CD4-positive, alpha-beta T cell treated with Interleukin-4 for 4 hours (primary cell): ENCODE measurements at places on chromosomes 16 and 17.

DNA sequence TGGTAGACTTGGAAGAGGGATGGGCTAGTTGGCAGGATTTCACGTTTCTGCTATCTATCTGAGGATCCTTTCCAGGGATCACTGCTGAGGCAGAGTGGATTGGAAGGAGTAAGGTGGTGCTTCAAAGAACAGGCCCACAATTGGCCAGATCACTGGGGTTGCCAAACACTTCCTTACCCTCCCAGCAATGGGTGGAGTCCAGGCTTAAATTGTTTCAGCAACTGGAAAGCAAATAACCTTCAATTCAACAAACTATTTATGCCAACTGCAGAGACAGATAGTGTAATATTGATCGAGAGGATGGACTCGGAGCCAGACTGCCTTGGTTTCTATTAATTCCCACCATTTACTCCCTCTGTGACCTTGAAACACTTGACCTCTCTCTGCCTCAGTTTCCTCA lies 2.1 kb downstream of the ARRB2 start:
- DNase-seq = no peak

GRCh38 chr17:4543557-4544026 lies 11.6 kb downstream of the MYBBP1A start:
- DNase-seq = no peak

GRCh38 chr17:19311016-19311415 lies 51.5 kb downstream of the B9D1 start:
- no peak for DNase-seq

GRCh38 chr17:68296217-68297191 lies 5.2 kb downstream of the ARSG start:
- DNase-seq = peak; percentile 76

DNA sequence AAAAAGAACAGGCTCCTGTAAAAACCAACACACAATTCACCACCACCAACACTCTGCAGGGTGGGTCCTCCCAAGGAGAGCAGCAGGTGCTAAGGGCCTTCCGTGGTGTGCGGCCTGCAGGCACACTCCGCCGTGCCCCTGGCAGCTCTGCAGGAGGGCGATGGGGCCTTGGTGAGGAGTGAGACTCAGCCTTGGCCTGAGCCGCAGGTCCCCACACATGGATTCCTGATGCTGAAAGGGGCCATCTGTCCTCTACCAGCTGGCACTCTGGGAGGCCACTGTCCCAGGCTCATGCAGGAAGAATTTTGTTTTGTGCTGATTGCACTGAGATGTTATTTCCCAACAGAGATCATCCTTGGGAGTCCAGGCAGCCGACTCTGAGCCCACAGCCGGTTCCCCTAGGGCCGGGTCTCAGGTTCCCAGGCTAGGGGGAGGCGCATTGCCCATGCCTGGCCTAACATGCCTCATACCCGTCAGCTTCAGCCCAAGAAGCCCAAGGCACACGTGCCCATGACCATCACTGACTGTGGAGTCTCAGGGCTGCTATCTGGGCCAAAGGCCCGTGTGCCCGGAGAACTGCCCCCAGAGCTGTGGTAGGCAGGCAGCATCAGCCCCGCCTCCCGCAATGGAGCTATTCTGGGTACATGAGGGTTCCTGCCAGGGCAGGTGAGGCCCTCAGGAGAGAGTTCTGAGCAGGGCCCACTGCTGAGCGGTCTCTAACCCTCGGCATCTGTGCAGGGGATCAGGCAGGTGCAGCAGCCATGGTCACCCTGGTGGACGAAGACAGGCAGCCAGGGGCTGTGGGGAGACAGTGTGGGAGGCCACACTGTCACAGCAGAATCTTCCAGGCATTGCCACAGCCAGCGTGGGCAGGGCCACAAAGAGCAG lies 97.9 kb upstream of the ZNF469 start:
- DNase-seq = no peak

GRCh38 chr17:34299956-34300577 lies 14.5 kb downstream of the CCL11 start:
- no peak for DNase-seq

DNA sequence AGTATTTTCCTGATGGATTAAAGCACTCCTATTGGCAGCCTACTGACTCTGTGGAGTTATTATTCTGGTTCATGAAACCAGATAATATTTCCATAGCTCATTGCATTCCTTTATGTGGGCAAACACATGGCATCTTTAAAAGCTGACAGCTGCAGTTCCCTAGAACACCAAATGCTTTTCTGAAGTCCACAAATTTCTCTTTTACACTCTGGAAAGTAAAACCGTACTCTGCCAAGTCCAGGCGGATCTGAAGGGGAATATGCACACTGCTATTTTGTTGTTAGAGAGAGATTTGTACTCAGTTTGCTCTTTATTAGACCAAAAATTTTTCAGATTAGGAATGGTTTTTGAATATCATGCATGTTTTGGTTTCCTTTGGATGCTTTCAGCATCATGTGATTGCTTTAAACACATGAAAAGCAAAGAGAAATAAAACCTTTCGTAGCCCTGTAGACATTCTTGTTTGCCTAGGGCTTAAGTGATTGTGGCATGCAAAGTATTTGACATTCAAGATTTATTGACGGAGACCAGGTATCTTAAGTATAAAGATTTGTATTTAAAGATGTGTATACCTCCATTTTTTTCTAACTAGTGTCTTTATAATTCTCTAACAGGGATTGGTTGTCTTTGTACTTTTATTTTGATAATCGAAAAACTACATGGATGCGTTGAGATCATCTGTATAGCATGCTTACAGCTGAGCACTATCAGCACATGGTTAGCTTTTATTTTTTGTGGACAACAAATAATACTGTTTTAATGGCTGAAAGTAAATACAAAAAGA lies 19.5 kb downstream of the SEC14L1 start:
- no peak for DNase-seq

GRCh38 chr17:1186923-1187771 lies 7.4 kb upstream of the ABR start:
- DNase-seq = peak; percentile 72

GRCh38 chr16:85363881-85364280 lies 249.2 kb upstream of the GSE1 start:
- DNase-seq = no peak

DNA sequence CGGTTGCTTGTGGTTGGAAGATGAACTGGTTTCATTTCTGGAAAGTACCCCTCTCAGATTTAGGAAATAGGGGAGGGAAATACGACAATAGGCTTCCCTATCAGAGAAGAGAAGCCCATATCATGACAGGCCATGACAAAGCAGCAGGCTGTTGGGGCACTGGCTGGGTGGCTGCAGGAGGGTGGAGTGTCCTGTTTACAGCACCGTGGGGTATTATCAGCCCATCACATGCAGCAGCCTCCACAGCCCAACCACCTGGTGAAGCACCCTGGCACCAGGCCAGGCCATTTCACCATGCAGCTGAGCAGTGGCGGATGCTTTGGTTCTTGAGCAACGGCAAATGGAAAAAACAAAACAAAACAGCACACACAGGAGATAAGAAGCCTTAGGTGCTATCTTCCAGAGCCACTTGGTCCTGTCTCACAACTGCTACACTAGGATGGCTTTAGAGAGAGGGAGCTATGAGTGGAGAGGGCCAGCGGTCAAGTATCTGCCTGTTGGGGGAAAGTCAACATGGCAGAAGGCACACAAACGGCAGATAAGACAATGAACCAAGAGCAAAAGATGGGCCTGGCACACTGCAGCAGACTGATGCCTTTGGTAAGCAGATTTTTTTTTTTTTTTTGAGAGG lies 24.2 kb downstream of the FAM117A start:
- DNase-seq = peak; percentile 99

GRCh38 chr17:77508047-77508715 lies 367.4 kb downstream of the SEC14L1 start:
- no peak for DNase-seq

DNA sequence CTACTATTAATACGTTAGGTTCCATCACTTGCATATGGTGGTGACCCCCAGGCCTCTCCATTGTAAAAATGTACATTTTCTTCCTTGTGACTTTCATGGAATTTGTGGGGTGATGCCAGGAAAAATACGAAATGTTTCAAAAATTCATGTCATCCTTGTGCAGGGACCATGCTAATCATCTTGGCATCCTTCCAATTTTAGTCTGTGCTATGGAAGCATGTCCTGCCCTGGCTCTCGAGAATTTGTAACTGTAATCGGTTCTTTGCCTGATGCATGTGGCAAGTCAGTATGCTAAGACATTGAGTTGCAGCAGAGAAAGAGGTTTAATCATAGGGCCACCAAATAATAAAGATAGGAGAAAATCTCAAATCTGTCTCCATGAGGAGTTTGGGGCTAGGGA lies 14.3 kb upstream of the GINS3 start:
- no peak for DNase-seq

DNA sequence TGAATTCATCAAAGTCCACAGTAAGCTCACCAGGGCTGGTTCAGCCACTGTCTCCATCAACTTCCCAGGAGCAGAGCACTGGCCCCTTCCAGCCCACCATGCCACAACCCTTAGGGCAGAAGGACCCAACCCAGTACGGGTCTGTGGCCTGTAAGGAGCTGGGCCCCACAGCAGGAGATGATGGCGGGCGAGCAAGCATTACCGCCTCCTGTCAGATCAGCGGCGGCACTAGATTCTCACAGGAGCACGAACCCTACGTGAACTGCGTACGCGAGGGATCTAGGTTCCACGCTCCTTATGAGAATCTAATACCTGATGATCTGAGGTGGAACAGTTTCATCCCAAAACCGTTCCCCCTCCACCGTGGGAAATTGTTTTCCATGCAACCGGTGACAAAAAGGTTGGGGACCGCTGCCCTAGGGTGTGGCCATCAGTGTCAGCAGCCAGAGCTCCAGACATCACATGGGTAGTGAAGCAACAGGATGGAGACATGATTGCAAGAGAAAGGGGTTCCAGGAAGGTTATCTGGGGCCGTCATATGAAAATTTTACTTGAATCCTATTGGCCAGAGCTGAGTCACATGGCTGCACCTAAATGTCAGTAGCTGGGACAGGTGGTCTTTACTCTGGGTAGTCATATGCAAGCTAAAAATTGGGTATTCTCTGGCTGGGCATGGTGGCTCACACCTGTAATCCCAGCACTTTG lies 12.4 kb upstream of the SLC25A19 start:
- no peak for DNase-seq

GRCh38 chr16:19688396-19689024 lies 29.5 kb downstream of the KNOP1 start:
- DNase-seq = no peak

- no peak for DNase-seq
Observed at GRCh38 chr17:68384471-68384870, 72.8 kb downstream of the WIPI1 start.

- no peak for DNase-seq
Observed at GRCh38 chr16:10685709-10686108, 9.0 kb downstream of the TEKT5 start.

DNA sequence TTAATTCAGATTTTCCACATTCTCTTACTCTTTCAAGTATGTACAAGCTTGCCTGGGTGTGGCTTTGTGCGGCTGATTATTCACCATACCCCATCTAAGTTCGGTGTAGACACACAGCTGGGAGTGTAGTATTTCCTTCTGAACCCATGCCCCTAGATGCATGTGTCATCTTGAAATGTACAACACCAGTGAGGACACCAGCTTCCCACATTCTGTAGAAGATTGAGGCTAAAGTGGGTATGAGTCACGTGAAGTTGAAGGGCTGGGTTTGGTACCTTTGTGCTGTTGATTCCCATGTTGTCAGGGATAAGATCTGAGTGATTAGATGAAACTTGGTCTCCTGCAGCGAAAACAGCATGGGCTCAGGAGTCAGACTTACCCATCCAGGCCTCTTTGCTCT lies 14.6 kb upstream of the DHX8 start:
- no peak for DNase-seq

GRCh38 chr17:60481604-60482003 lies 44.4 kb downstream of the APPBP2 start:
- DNase-seq = no peak

DNA sequence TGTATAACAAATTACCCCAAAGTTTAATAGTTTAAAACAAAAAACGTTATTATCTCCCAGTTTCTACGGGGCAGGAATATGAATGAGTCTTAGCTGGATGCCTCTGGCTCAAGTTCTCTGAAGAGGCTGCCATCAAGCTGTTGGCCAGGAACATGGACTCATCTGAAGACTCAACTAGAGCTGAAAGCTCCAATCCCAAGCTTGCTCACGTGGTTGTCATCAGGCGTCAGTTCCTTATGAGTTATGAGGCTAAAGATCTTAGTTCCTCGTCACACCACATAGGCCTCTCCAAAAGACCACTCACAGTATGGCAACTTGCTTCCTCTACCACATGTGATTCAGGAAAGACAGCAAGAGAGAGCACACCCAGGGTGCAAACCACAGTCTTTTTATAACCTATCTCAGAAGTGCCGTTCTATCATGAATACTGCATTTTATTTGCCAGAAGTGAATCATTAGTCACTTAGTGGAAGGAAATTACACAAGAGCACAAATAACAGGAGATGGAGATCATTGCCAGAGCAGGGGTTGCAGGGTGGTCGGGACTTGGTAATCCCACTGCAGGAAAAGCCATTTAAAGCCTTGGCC lies 48.7 kb upstream of the NLK start:
- DNase-seq = no peak

DNA sequence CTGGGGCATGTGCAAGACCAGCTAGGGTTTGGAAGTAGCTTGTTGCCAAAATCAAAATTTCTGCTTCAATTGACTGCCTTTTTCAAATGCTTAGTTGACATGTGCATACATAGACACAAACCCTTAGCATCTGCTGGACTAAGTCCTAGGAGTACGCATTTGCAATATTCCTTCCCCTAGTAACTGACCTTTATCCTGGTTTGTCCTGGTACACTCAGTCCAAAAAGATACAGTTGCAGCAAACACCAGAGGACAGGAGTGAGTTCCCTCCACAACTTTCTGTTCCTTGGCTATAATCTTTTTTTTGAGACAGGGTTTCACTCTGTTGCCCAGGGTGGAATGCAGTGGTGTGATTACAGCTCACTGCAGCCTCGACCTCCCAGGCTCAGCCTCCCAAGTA lies 290.2 kb upstream of the ERCC4 start:
- no peak for DNase-seq

- DNase-seq = no peak
Observed at GRCh38 chr16:16059160-16059559, 109.7 kb downstream of the ABCC1 start.

DNA sequence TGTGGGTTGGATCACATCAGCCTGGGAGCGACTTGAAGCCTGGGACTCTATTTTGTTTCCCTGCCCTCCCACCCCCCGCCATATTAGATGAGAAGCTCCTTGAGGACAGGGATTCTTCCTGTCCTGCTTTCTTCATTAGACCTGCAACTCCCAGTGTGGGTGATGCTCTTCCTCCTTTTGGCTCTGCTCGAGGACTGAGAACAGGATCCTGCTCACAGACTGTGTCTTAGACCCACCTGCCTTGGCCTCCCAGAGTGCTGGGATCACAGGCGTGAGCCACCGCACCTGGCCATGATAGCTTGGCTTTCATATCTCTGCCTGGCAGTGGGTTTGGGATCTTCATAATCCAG lies 21.5 kb upstream of the TNS4 start:
- no peak for DNase-seq

DNA sequence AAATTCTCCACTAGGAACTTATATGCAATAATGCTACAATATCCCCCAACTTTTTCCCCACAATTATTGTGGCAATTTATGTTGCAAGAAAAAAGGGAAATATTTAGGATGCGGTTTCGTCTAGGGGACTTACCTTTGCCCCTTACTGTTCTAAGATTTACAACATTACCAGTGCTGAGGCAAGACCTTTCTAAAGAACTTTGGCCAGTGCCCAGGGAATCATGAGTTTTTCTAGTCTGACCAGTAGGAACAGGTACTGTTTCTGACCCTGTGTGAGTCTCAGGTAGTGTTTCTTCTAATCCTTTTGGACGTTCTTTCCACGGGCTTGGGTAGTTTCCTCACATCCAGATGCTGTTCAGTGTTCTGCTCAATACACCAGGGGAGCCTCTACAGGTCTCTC lies 373.7 kb downstream of the HAPSTR1 start:
- DNase-seq = no peak

- no peak for DNase-seq
Observed at GRCh38 chr16:87815567-87815966, 49.8 kb upstream of the KLHDC4 start.
